ENCODE measurements at places on chromosomes 5 and 9. TPM values are rescaled to one million over a fixed set of nuclear protein-coding genes. Genes with fewer than 3 reads are reported as not detected.

DNA sequence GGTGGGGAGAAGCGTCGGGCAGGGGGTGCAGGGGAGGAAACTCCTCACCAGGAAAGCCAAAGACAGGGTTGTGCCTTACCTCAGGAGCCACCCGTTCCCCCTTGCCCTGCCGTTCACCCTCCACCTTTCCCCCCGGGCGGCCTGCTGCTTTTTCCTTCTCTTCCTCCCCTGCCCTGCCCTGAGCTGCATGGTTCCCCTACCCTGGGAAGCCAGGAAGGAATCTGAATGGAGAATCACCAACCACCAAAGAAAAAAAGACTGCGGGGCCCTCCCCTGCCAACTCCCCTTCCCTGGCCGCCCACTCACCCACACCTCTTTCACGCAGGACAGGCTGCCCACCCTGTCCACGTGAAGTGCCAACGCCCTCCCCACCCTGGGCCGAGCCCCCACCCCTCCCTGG, 820 bp upstream of the NFX1 start:
- no peak for DNase-seq

DNA sequence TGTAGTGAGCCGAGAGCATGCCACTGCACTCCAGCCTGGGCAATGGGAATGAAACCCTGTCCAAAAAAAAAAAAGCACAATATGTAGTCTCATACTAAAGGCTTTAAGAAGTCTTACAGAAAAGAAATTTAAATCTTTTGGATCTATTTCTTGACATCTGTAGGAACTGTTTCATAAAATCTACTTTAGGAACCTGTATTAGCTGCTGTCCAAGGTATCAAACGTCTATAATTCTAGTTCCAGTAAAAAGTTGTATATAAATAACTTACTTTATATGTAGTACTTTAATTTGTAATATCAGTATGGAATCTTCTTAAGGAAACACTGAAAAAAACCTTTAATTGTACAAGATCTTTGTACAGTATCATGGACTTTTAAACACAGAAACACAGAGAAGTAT, 106.8 kb upstream of the RASGRF2 start:
- DNase-seq, result no peak

DNA sequence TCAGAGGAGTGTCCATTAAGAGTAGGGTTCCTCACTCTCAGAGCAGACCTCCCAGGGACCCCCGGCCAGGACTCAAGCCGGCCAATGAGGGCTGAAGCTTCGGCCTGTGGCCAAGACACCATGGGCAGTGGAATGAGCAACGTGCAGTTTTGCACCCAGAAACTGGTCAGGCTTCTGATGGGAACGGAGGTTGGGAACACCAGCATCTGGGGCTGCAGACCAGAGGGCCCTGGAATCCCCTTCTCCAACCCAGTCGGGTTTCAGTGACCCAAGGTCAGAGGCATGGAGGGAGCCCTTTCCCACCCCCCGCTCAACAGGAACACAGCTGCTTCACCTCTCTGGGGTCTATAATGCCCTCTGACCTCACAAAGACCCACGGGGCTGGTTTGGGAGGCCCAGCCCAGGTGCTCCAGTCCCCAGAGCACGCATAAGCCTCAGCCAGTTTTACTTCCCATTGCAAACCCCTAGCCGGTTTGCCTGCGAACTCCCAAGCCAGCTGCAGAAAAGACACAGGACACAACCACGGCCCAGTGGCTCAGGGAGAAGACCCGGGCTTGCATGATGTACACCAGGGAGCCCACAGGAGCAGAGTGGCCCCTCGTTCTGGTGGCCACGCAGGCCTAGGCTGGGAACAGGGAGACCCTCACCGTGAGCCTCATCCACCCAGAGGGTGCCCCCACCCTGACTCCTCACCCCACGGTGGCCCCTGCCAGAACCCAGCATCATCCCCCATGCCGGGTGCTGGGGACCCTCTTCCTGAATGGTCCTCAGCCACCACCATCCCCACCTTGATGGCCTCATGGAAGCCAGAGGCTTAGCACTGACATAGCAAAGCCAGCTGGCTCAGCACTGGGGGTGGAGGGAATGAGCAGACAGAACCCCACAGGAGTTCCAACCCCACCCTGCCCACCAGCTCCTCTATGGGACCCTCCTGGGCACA, 30.6 kb downstream of the VAV2 start:
- no peak for DNase-seq

DNA sequence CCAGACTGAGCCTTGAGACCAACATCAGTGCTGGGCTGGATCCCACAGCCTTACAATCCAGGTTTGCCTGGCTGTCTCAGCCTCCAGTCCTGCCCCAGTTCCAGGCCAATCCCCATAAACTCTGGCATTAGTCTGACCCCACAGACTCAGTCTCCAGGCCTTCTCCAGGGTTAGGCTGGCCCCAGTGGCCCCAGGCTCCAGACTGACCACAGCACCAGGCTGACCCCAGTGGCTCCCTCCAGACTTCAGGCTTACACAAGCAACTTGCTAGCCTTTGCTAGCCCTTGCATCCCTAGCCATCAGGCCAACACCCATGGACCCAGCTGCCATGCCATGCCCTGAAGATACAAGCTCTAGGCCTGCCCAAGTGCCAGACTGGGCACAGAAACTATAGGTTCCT, 1326.0 kb upstream of the C9orf72 start:
- no peak for DNase-seq

- no peak for DNase-seq
Measured at GRCh38 chr5:146878476-146879172, at the start of gene PPP2R2B. Gene PPP2R2B (minus strand): TSS chr5:146878757.

- no peak for DNase-seq
Measured at GRCh38 chr9:38529317-38529716, 91.1 kb downstream of the ANKRD18A start.

DNA sequence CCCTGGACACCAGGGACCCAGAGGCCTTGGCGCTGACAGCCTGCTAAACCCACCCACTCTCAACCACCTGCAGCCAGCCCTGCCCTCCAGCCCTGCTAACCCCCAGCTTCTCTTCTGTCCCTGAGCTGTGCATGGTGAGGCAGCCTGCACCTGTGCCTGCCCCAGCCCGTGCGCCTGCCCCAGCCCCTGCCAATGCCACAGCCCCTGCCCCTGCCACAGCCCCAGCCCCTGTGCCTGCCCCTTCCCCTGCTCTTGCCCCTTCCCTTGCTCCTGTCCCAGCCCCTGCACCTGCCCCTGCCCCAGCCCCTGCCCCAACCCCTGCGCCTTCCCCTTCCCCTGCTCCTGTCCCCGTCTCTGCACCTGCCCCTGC, 43.3 kb upstream of the IRX4 start:
- DNase-seq, result no peak

DNA sequence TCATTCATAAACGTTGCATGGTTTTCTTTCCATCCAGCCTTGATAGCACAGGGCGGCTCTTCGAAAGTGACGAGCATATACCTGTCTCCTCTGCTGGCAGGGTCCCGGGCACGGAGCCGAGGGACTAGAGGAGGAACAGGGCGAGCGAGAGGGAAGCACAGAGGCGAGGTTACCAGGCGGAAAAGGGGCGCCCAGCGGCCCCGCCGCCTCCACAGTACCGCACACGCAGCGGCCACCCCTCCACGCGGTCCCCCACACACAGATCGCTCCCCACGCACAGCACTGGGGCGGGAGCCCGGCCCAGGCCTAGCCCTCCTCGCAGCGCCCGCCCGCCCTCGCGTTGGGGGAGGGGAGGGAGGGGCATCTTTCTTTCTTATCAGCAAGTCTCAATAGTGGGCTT, 296.6 kb upstream of the DAB2 start:
- no peak for DNase-seq

DNA sequence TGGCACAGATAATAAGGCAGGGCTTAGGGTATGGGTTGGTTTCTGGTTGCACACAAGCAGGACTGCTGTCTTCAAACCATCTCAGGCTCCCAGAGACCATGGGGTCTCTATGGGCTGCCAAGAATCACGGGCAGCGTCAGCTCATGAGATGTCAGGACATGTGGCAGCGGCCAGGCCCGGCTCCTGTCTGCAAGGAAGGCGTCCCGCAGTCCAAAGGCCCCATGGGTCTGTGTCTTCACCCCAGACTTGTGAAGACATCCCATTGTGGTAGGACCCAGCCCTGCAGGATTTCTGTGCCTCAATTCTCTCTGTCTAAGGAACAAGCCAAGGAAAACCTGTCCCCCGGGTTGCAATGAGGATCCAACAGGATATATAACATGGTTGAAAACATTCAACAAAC, 32.6 kb downstream of the IPPK start:
- DNase-seq, result no peak

DNA sequence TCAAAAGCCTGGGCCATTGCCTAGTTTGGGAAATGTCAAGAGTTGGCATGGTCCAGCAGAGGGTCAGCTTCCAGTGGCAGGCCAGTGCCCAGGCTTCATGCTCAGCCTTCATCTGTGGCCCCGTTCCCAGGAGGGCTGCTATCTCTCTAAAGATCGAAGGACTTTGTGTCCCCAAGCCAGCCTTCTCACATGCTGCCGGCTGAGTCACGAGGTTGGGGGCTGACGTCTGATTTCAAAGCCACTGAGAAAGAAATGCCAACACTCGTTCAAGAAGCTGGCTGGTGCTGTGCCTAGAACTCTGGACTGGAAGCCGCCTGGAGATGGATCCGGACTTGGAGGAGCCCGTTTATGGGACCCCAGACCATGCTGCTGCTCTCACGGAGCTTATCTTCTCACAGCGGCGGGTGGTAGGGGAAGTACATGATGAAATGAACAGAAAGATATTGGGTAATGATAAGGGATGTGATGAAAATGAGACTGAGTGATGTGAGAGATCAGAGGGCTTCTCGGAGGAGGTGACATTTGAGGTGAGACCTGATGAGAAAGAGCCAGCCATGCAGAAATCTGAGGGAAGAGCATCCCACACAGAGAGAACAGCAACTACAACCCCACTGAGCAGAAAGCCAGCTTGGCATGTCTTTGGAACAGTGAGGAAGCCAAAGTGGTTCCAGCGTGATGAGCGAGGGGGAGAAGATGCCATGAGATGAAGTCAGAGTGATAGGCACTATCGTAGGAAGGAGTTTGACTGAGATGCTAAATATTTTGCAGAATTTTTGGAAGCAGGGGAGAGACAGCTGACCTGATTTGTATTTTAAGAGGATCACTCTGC, 54.9 kb upstream of the BOD1 start:
- no peak for DNase-seq

GRCh38 chr9:98575379-98576346, 133.1 kb downstream of the GABBR2 start:
- no peak for DNase-seq

DNA sequence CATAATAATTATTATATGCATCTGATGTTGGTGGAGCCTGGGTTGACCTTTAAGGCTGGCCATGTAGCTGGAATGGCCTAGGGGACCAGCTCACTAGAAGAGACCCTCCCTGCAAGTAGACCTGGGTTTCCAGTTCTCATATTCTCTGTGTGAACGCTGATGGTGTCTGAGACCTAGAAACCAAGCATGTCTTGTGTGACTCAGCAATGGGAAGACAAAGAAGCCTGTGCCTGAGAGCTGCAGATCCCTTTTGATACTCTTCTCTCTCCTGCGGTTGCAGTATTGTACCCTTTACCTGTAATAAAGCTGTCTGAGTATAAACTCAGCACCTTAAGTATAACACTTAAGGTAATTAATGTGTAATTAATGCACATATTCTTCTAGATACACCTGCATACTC, 22.2 kb downstream of the C9orf152 start:
- DNase-seq, result no peak

DNA sequence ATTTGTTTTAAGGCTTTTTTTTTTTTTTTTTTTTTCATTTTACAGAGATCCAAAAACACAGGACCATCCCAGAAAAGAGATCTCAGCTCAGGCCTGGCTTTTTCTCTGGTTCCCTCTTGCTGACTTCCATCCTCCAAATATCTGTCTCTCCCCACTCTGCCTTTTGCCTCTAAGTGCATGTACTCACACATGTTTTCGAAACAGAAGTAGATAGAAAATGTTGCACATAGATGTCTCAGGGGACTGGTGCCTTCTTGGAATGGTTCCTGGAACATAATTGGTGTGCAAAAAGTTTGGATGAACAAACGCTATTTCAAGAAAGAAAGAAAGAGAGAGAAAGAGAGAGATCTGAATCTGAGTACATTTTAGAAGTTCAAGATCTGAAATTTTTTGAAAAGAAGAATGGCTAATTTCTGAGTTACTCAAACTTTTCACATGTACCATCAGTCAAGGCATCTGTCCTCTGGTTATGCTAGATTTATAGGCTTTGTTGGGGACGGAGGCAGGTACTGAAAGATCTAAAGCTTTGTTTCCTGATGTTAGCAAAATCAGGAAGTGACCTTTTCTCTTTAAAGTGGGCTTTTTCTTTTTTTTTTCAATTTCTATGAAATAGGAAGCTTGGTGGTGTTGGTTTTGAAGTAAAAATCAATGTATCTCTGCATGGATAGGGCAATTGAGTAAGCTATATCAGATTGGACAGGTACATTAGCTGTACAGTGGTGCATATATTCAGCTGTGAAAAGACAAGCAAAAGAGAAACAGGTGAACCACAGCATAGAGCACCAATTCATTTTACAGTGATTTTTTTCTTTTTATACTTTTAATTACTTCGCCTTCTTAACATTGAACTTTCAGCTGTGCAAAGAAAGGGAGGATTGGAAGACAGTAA, 8.5 kb upstream of the TNFSF8 start:
- no peak for DNase-seq

DNA sequence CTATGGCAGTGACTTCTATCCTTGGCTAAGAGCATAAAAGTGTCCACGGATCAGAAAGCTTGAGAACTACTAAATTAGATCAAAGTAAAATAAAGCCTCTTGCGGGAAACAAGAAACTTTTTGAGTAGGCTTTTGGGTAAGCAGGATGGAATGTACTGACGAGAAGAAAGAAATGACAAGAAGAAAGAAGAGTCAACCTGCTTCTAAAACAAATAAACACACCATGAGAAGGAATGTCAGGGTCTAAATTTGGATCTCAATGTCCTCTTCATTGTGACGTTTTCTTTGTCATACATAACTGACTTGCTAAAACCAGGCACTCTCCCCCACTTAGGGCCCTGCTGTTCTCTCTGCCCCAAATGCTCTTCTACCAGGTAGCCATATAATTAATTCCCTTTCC, 290.1 kb upstream of the PTGER4 start:
- no peak for DNase-seq

GRCh38 chr9:134332266-134332665, 6.0 kb downstream of the RXRA start:
- DNase-seq, result no peak

The ADAM19 gene
- 8.4 TPM for polyA plus RNA-seq

The GMCL2 gene
- polyA plus RNA-seq, result 0.11 TPM

The SLC38A9 gene
- 28.3 TPM for polyA plus RNA-seq

The PCDHGB3 gene
- polyA plus RNA-seq, result 2.5 TPM

The IL5 gene
- polyA plus RNA-seq, result not detected

The UNC13B gene
- 29.6 TPM for polyA plus RNA-seq

The SYK gene
- polyA plus RNA-seq, result 25.0 TPM

The AK1 gene
- polyA plus RNA-seq, result 50.7 TPM

All from renal cortex interstitium (tissue), 15 donors.